Fibroblast of skin of right quadriceps (primary cell): ENCODE measurements at places on chromosomes 16 and 17.

GRCh38 chr17:32241640-32242039 lies 24.0 kb upstream of the RHBDL3 start:
- no peak for DNase-seq

- peak; percentile 39 for DNase-seq
These were observed 14.4 kb upstream of the CDIPT start for GRCh38 chr16:29877266-29877961.

DNA sequence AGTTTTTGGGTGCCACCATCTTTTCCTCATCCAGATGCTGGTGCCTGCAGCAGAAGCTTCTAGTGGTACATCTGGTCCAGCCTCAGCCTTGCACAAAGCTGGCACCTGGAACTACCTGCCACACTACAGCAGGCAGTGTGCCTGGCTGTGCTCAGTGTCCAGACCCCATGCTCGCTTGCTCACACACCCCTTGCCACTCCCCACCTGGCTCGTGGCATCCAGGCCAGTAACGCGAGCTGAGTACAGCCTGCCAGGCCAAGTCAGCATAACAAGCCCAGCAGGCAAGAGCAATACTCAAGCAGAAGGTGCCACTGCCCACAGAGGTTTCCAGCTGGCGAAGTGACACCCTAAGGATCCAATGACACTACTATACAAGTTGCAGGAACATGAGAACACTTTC lies 29.7 kb upstream of the KIF2B start:
- no peak for DNase-seq

GRCh38 chr17:975371-975915 lies 4.1 kb downstream of the NXN start:
- peak; percentile 62 for DNase-seq

GRCh38 chr16:51012396-51012795 lies 138.7 kb downstream of the SALL1 start:
- DNase-seq, result no peak

- DNase-seq, result no peak
These were observed 2.9 kb upstream of the RAB40C start for GRCh38 chr16:586645-587590.

DNA sequence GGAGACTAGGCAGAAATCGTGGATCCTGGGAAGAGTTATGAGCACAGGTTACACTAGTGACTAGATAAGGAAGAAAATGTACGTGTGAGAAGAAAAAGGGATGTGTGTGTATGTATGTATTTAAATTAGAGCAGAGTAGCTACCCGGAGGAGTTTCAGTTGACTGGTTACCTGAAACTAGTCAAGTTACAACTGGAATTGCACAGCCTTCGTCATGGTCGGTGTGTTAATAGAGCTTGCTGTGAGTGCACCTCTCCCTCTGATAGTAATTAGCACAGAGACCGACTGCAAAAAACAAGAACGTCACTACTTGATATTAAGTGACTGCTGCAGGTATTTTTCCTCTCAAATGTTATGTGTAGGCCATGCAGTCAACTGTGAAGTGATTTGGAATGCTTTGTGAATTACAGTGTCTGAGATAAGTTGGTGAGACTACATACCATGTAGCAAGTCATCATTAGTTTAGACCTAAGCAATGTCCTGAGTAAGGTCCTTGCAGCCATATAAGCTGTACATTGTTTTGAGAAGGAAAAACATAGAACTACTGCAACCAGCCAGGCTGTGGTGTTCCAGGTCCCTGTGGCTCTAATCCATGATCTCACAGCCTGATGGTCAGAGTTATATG lies 95.7 kb downstream of the WNT3 start:
- DNase-seq, result no peak

GRCh38 chr17:4483012-4483840 lies 15.5 kb upstream of the SPNS2 start:
- no peak for DNase-seq

DNA sequence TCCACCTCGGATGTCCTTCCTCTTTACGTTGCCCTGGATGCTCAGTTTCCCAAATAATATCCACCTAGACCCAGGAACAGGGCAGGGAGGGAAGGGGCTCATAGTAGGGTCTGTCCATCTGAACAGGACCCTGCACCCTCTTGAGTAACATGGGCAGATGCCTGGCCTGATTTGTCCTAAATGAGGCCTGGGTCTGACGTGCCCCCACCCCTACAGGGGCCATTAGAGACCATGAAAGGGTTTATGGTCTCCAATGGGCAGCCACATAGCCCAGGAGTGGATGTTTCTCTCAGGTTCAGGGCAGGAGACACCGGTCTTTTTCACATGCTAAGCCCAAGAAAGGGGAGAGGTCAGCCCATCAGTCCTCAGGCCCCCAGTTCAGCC lies 6.8 kb downstream of the CACNG1 start:
- no peak for DNase-seq

- DNase-seq, result no peak
These were observed 9.6 kb downstream of the GDE1 start for GRCh38 chr16:19512297-19512696.

DNA sequence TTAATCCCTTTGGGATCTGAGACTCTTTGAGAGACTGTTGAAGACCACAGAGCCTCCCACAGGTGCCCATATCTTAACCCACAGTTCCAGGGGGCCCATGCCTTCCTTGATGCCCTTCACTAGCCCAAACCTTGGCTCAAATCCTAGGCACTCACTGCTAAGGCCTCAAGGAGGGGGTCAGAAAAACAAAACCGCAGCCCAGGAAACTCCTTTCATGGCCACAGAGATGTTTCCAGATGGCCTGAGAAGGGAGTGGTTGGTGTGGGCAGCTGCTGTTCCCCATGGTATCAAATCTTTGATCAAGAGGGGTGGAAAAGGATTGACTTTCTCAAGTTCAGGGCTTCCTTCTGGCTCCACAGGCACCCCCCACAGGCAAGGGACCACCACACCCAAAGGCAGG lies 44.7 kb downstream of the CDH1 start:
- no peak for DNase-seq

GRCh38 chr16:17448640-17449638 lies 21.8 kb downstream of the XYLT1 start:
- DNase-seq, result no peak

GRCh38 chr16:48126801-48127644 lies 28.8 kb downstream of the ABCC12 start:
- DNase-seq, result peak; percentile 100

DNA sequence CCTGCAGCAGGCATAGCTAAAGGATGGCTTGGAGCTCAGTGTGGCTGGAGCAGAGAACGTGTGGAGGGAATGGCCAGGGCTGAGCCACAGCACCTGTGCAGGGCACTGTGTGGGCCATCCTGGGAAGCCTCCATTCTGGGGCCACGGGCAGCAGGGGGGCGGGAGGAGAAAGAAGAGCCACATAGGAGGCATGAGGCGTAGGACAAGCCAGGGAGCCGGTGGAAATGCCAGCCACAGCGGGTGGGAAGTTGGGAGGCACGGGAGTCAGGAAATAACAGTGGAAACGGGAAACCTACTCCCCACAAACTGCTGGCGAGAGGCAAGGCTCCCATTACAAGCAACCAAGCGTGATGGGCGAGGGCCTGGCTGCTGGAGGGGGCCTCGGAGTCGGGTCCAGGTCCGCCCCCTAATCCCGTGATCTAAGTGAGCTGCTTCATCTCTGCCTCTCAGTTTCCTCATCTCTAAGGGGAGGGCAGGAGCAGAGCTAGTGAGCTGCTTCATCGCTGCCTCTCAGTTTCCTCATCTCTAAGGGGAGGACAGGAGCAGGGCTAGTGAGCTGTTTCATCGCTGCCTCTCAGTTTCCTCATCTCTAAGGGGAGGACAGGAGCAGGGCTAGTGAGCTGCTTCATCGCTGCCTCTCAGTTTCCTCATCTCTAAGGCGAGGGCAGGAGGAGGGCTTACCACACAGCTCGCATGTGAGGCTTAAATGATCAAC lies 104.9 kb downstream of the ADCY9 start:
- DNase-seq, result no peak
